ENCODE measurements at places on chromosomes 4 and X. TPM values are rescaled to one million over a fixed set of nuclear protein-coding genes. Genes with fewer than 3 reads are reported as not detected.

DNA sequence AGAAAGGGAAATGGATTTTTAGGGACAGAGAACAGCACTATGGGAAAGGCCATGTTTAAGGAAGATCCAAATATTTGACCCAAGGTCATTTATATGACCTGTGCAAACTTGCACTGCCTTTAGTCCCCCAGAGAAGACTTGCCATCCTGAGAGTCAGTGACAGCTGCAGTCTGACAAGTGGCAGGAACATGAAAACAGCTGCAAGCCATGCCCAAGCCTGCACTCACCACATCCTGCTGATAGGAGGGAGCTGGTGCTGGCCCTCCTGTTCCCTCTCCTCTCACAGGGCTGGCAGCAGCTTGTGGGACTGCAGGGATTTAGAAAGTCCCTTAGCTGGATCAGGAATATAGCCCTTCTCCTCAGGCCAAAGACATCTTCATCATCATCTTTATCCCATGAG is 187.7 kb downstream of the RAP1GDS1 start:
- no peaks in the 10 kb centered on the region for H3K36me3 ChIP-seq
- no peaks in the 10 kb centered on the region for H3K4me1 ChIP-seq
- no peak overlapping the region for H3K27ac ChIP-seq
- H3K4me3 ChIP-seq: no peak overlapping the region

- DNase-seq: no peak
- H3K4me3 ChIP-seq: no peak overlapping the region
- no peaks in the 10 kb centered on the region for H3K27me3 ChIP-seq
- no peak overlapping the region for H3K27ac ChIP-seq
- H3K4me1 ChIP-seq: no peaks in the 10 kb centered on the region
Measured at GRCh38 chrX:65407157-65407626, 127.4 kb downstream of the LAS1L start.

- H3K27me3 ChIP-seq: no peaks in the 10 kb centered on the region
- H3K27ac ChIP-seq: no peak overlapping the region
- H3K4me3 ChIP-seq: no peak overlapping the region
- no peaks in the 10 kb centered on the region for H3K36me3 ChIP-seq
- no peak for DNase-seq
- no peaks in the 10 kb centered on the region for H3K4me1 ChIP-seq
Measured at GRCh38 chr4:172055498-172055897, 242.3 kb downstream of the GALNTL6 start.

DNA sequence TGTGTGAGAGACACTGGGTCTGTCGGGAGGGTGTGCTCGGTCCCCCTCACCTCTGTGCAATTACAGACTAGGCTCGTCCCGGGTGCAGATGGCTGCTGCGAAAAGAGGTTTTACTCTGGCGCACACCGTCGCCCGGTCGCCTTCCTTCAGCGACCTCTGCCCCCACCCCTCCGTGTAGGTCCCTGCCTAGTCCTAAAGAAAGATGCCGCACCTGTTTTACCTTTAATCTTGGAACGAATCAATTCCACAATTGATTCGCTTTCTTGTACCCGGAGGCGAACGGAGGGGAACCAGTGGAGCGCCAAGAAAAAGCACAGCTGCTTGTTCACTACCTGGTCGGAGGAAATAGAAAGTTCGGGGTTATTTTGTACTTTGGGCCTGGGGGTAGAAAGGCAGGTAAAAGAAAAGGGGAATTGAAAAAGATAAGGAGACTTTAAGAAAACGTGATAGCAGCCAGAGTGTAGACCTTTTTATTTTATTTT is 1.2 kb downstream of the NPNT start:
- H3K27me3 ChIP-seq: peaks cover 27% of the 10 kb centered on the region
- H3K4me1 ChIP-seq: no peaks in the 10 kb centered on the region
- H3K4me3 ChIP-seq: peak overlapping the region; percentile 83
- H3K36me3 ChIP-seq: no peaks in the 10 kb centered on the region
- no peak overlapping the region for H3K27ac ChIP-seq

DNA sequence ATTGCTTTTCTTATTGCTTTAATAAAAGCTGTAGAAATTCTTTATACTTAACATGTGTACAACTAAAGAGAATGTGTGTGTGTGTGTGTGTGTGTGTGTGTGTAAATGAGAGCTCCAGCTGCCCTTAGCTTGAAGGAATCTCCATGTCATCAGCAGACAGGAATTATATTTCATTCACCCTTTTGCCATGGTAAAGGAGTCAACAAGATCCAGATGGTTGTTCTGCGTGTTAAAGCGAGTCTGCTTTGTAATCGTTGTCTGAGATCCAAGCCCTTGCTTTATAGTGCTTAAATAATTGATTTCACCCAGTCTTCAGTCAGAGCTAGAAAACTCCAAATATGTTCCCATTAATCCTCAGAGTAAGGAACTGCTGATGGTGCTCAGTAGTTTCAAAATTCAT is 285.5 kb downstream of the PDGFC start:
- no peak for DNase-seq
- H3K4me1 ChIP-seq: no peaks in the 10 kb centered on the region
- H3K27me3 ChIP-seq: no peaks in the 10 kb centered on the region
- H3K36me3 ChIP-seq: no peaks in the 10 kb centered on the region
- H3K4me3 ChIP-seq: no peak overlapping the region

DNA sequence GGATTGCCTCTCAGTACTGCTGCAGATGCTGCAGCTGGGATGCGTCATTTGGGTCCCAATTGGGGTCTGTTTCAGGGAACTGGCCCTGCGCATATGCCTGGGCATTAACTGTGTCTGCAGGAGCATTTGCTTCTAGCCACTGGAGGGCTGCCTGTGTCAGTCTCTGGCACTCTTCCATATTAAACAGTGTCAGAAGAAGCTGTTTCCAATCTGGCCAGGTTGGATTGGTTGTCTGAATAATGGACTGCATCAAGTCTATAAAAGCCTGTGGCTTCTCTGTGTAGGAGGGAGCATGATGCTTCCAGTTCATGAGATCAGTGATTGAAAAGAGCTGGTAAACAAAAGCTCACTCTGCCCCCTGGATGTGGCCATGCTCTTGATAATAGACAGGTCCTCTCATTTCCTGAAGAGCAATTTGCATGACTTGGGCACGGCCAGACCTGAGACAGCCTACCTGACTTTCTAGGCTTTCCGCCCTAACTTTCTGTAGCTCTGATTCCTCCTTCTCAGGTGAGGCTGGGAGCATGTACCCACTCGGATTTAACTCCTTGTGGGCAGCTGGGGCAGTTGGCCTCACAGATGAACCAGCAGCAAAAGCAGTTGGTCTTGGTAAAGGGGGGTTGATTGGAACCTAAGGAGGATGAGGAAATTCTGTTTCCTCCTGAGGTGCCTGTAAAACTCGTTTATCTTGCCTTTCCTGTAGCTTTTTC is 29.2 kb downstream of the SULT1E1 start:
- no peaks in the 10 kb centered on the region for H3K27me3 ChIP-seq
- peak; percentile 45 for DNase-seq
- H3K4me1 ChIP-seq: peaks cover 4% of the 10 kb centered on the region
- H3K27ac ChIP-seq: no peak overlapping the region

- no peak overlapping the region for H3K4me3 ChIP-seq
- no peak for DNase-seq
- no peaks in the 10 kb centered on the region for H3K4me1 ChIP-seq
- H3K27me3 ChIP-seq: no peaks in the 10 kb centered on the region
- no peak overlapping the region for H3K27ac ChIP-seq
- H3K36me3 ChIP-seq: no peaks in the 10 kb centered on the region
Measured at GRCh38 chrX:46823481-46823880, 13.4 kb upstream of the RP2 start.

DNA sequence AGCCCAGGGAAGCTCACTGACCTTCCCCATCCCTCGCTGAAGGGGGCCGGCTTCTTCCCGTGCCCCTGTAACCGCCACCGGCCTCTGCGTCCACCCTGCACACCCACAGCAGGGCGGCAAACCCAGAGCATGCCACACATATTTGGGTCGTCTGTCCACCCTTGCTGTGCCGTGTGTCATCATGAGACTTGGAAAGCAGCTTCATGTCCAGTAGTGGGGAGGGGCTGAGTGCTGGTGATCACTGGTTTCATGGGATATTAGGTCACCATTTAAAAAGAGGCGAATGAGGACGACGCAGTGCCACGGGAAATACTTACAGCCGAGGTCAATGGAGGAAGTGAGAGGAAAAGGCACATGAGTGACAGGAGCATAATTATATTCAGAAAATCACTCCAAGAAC is 74.8 kb downstream of the HTRA3 start:
- no peaks in the 10 kb centered on the region for H3K4me1 ChIP-seq
- H3K27me3 ChIP-seq: no peaks in the 10 kb centered on the region
- DNase-seq: no peak
- H3K4me3 ChIP-seq: no peak overlapping the region
- no peak overlapping the region for H3K27ac ChIP-seq

GRCh38 chr4:26325191-26325590 is 4.4 kb downstream of the RBPJ start:
- peak overlapping the region; percentile 30 for H3K4me3 ChIP-seq
- no peaks in the 10 kb centered on the region for H3K27me3 ChIP-seq
- no peaks in the 10 kb centered on the region for H3K36me3 ChIP-seq
- no peak overlapping the region for H3K27ac ChIP-seq

DNA sequence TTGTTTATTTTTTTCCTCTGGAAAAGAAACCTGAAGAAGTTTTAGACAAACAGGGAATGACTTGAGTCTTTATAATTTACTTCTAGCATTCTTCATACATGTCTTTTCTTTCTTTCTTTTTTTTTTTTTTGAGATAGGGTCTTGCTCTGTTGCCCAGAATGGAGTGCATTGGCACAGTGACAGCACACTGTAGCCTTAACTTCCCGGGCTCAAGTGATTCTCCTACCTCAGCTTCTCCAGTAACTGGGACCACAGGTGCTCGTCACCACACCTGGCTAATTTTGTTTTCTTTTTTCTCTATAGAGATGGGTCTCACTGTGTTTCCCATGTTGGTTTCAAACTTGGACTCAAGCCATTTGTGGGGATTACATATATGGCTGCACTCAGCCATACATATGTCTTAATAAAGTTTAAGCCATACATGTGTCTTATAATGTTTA is 71.8 kb downstream of the RAPGEF2 start:
- peaks cover 11% of the 10 kb centered on the region for H3K4me1 ChIP-seq
- no peaks in the 10 kb centered on the region for H3K36me3 ChIP-seq
- H3K27me3 ChIP-seq: no peaks in the 10 kb centered on the region
- no peak overlapping the region for H3K27ac ChIP-seq

- 0 out of 3 replicates have a peak, but pooled peaks cover under 1% of the 10 kb centered on the region for H3K36me3 ChIP-seq
- no peak overlapping the region for H3K4me3 ChIP-seq
- peak; percentile 73 for DNase-seq
- H3K27ac ChIP-seq: no peak overlapping the region
Measured at GRCh38 chr4:127400731-127401346, 231.9 kb upstream of the INTU start.

- DNase-seq: no peak
- H3K27me3 ChIP-seq: no peaks in the 10 kb centered on the region
- no peaks in the 10 kb centered on the region for H3K36me3 ChIP-seq
- no peaks in the 10 kb centered on the region for H3K4me1 ChIP-seq
- no peak overlapping the region for H3K4me3 ChIP-seq
Measured at GRCh38 chr4:37879365-37879764, 11.5 kb upstream of the TBC1D1 start.

DNA sequence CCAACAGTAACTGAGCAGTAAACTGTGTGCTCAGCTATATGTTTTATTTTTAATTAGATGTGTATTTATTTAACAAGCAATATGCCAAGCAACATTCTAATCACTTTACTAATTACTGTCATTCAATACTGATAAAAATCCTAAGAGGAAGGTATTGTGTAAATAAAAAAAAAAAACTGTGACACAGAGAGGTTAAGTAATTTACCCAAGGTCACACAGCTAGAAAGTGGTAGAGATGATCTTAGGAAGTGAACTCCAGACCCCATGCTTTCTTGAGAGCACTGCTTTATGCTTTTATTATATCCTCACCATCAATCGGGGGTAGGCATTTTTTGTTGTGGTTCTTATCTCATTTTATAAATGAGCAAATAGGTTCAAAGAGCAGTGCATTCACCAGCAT is 417.1 kb downstream of the RAB28 start:
- H3K27me3 ChIP-seq: no peaks in the 10 kb centered on the region
- H3K4me1 ChIP-seq: no peaks in the 10 kb centered on the region
- no peak overlapping the region for H3K4me3 ChIP-seq
- no peaks in the 10 kb centered on the region for H3K36me3 ChIP-seq

DNA sequence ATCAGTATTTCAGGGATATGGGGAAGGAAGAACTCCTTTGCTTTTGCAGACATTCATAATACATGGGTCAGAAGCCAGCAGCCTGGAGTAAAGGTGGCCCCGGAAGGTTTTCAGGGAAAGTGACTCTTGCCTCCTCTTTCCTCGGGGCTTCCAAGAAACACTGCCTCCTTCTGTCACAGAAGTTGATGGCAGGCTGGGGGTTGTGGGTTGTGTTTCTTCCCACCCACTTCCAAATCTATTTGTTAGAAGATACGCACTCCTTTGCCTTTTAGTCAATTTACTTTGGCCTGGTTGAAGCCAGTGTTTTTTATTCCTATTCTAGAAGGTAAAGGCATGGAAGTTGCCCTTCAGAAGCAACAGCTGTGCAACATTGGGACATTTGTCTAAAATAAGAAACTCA is 19.7 kb downstream of the KIT start:
- DNase-seq: no peak
- H3K36me3 ChIP-seq: no peaks in the 10 kb centered on the region
- H3K4me3 ChIP-seq: no peak overlapping the region
- H3K4me1 ChIP-seq: peaks cover 9% of the 10 kb centered on the region

DNA sequence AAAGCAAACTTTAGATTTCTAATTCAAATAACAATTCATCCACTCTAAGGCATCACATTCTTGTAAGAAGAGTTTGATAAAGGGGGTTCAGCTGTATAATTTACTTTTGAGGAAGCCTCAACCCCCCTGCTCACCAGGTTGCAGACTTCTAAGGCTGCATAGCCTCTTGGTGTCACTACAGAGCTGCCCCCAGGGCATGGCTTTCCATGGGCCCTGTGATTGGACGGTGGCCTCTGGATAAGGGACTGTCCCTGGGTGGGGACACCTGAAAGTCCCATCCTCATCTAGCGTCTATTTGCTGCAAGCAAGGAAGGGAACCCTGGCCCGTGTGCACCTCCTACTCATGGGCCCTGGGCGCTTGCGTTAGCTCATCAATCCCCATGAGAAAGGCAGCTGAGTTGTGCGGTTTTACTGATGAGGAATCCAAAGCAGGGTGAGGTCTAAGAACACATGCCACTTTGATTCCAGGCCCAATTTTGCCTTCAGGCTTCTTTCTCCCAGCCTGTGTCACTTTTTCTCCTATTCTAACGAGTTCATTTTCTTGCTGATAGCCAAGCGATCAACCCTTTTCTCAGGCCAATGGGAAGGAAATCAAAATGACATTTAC is 51.8 kb downstream of the SCML1 start:
- peak; percentile 42 for DNase-seq
- no peaks in the 10 kb centered on the region for H3K27me3 ChIP-seq
- H3K27ac ChIP-seq: no peak overlapping the region
- peaks cover 4% of the 10 kb centered on the region for H3K4me1 ChIP-seq
- peaks cover 8% of the 10 kb centered on the region for H3K36me3 ChIP-seq
- no peak overlapping the region for H3K4me3 ChIP-seq

- H3K4me1 ChIP-seq: no peaks in the 10 kb centered on the region
- no peak overlapping the region for H3K4me3 ChIP-seq
- H3K27ac ChIP-seq: no peak overlapping the region
- peaks cover under 1% of the 10 kb centered on the region for H3K36me3 ChIP-seq
- no peak for DNase-seq
Measured at GRCh38 chr4:35038079-35038805, 1206.1 kb downstream of the ARAP2 start.

GRCh38 chrX:154751203-154751668 is 359 bp upstream of the GAB3 start:
- H3K4me3 ChIP-seq: peak overlapping the region; percentile 71
- no peaks in the 10 kb centered on the region for H3K36me3 ChIP-seq
- no peak overlapping the region for H3K27ac ChIP-seq
- no peaks in the 10 kb centered on the region for H3K4me1 ChIP-seq
- no peak for DNase-seq

Gene GABRQ
- total RNA-seq: 3.8 TPM

Gene CXCL11
- total RNA-seq: not detected

Gene KDR
- total RNA-seq: 48.2 TPM

Gene PWWP3B
- 0.26 TPM for total RNA-seq

Data from H9 (cell line).